ENCODE measurements at places on chromosomes 16 and 17. TPM values are rescaled to one million over a fixed set of nuclear protein-coding genes. Genes with fewer than 3 reads are reported as not detected.

The TBC1D24 gene
- 29.2 TPM for total RNA-seq

GRCh38 chr17:73371836-73372235 lies 60.0 kb upstream of the CDC42EP4 start:
- no peak for DNase-seq

The AGRP gene
- total RNA-seq = not detected

- DNase-seq = no peak
These were observed 195.0 kb downstream of the ENGASE start for GRCh38 chr17:79269620-79270019.

DNA sequence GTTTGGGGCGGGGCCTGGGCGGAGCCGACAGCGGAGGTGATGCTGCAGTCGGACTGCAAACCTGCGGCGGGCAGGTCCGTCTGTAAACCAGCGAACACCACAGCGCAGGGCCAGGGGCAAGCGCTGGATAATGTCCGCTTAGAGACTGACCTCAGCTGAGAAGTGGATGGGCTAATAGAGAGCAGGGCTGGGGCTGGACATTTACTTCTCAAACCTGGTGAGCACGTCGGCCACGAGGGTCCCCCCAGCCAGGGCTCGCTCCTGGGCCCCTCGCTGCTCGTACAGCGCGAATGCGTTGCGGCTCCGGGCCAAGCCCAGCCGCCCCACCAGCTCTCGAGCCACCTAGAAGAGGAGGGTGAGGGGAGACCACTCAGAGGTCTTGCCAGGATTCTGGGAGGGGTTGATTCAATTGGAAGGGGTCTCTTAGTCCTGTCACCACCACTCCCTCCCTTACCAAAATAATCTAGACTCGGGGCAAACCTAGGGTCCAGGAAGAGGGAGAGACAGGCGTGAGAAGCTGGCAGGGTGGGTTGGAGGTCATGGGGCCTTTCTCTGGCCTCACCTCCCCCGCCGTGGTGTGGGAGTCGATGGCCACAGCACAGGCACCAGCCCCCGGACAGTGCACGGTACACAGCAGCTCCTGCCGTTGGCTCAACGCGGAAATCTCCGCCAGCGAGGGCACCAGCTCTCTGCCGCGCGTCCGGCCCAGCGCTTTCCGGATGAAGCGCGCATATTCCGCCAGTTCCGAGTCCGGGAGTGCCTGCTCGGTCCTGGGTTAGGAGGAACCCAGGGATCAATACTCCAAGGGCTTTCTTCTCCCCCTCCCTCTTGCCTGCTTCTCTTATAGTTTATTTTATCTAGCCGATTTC lies 5.8 kb downstream of the PLEKHH3 start:
- no peak for DNase-seq

- DNase-seq = no peak
These were observed 162.5 kb downstream of the PRKCA start for GRCh38 chr17:66464921-66465320.

The C17orf78 gene
- total RNA-seq = not detected

DNA sequence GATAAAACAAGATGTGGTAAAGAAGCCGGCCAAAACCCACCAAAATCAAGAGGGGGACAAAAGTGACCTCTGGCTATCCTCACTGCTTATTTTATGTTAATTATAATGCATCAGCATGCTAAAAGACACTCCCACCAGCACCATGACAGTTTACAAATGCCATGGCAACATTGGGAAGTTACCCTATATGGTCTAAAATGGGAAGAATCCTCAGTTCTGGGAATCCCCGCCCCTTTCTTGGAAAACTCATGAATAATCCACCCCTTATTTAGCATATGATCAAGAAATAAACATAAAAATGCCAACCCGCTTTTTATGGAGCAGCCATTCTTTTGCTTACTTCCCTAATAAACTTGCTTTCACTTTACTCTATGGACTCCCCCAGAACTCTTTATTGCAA lies 25.6 kb downstream of the CMTR2 start:
- DNase-seq = no peak

The HS3ST4 gene
- total RNA-seq = 0.06 TPM

GRCh38 chr17:49349541-49349940 lies 12.5 kb downstream of the ZNF652 start:
- no peak for DNase-seq

DNA sequence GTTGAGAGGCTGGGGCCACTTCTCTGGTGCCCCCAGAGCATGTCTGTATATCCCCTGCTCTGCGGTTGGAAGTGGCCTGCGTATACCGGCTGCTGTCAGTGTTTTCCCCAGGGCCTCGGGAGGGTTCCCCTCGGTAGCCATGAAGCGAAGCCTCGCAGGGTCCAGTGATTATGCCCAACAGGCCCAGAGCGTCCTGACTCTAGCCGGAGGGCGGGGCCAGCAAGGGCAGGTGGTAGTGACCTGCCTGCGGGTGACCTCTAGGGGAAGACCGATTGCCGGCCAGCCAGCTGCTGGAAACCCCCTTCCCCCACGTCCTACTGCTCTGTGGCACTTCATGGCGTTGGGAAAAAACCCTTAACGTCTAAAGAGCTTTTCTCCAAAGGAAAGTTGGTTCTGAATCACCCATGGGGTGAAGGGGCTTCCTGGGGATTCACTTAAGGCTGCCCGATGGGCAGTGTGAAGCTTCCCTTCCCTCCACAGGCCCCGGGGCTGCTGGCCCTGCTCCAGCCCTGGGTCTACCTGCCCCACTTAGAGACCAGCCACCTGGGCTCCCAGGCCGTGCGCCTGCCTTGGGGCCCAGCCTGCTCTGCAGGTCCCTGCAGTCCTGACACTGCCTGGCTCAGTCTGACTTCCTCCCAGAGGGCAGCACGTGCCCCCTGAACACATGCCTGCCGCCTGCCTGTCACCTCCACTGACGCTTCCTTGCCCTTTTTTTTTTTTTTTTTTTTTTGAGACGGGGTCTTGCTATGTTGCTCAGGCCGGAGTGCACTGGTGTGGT lies 72.8 kb downstream of the SOCS1 start:
- DNase-seq = no peak

The TEX14 gene
- total RNA-seq = not detected

The EME1 gene
- total RNA-seq = 2.8 TPM

DNA sequence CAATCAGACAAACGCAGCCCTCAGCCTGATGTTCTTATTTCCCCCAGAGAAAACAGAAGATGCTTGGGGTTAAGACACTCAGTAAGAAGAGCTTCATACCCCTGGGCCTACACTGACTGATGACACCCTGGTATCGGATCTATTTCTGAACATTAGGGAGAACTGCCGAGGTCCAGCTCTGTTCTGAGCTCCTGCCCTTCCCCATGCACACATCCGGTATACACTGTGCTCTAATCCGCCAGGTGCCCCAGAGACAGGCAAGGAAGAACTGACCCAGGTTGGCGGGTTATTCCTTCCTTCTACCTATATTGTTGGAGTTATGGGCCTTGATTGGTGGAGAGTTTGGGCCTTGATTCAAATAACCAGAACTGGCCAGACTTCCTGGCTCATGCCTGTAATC lies 58.0 kb upstream of the TEKT3 start:
- no peak for DNase-seq
